ENCODE measurements at places on chromosomes 12 and 14.

DNA sequence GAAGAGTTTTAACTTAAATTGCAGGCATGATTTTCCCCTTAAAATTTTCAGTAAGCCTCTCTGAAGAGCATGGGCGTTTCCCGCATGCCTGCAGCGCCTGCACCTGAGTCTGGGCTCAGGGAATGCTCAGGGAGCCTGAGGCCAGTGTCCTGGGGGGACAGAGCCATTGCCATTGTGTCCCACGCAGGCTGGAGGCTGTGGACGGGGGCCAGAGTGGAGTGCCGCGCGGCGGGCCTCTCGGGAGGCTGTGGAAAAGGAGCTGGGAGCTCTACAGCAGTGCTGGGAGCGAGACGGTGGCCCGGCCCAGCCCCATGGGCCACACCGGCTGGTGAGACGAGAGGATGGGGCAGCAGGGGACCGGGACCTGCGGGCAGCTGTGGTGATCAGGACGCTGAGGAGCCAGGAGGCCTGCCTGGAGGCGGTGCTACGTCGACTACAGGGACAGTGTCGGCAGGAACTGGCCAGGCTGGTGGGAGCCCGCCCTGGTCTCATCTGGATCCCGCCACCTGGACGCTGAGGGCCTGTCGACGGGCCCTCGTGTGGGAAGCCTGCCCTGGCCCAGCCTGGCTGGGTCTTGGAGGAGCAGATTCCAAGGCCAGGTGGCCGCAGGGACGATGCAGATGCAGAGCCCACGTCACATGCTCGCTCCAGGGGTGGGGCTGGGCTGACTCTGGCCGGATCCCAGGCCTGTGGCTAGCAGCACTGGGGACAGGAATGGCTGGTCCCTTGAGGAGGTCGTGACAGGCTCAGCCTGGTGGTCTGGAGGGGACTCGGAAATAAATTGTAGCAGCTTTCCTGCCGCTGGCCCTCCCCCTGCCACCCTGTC is 7.6 kb downstream of the TEDC1 start:
- no peak for DNase-seq

GRCh38 chr12:3658327-3659163 is 94.4 kb downstream of the CRACR2A start:
- DNase-seq = no peak

- DNase-seq = no peak
These were observed 205.1 kb downstream of the NEDD1 start for GRCh38 chr12:97112136-97112535.

GRCh38 chr12:92558215-92558773 is 144.5 kb upstream of the PLEKHG7 start:
- DNase-seq = no peak

GRCh38 chr12:97404543-97404942 is 58.1 kb upstream of the RMST start:
- peak; percentile 25 for DNase-seq

DNA sequence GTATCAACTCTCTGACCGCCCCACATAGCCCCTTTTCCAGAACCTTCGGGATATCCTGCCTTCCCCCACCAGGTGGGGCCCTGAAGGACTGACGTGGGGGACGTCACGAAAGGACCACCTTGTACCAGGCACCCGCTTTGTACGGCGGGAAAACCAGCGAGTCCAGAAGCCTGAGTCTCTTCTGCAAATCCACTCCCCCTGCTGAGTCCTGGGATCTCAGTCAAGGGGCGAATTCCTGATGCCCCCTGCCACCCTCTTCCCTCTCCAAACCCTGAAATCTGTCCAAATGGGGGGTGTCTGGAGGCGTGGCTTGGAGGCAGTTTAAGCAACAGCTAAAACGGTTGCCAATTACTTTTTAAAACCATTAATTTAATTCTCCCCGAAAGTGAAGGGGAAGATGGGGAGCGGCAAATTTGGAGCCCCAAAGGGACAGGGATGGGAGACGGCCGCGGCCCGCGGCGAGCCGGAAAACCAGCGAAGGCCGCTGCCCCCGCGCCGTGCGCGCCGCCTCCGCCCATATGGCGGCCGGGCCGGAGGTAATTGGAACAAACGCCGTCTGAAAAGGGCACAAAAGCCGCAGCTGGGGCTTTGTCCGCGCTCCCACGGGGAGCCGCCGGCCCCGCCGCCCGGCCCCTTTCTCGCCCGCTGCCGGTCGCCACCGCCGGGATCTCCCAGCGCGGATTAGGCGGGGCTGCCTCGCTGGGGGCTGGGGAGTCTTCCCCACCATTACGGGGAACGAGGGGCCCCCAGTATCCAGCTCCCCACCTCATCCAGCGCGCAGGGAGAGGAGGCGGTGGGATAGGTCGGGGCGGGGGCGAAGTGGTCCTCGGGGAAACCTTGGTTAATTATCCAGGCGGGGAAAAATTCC is 6.6 kb downstream of the LHX5 start:
- DNase-seq = no peak

GRCh38 chr12:9378430-9378835 is 170.2 kb upstream of the PZP start:
- peak; percentile 32 for DNase-seq

GRCh38 chr12:92020983-92021665 is 124.5 kb downstream of the BTG1 start:
- DNase-seq = no peak

GRCh38 chr14:68862954-68863594 is 70.2 kb upstream of the ZFP36L1 start:
- DNase-seq = peak; percentile 79

DNA sequence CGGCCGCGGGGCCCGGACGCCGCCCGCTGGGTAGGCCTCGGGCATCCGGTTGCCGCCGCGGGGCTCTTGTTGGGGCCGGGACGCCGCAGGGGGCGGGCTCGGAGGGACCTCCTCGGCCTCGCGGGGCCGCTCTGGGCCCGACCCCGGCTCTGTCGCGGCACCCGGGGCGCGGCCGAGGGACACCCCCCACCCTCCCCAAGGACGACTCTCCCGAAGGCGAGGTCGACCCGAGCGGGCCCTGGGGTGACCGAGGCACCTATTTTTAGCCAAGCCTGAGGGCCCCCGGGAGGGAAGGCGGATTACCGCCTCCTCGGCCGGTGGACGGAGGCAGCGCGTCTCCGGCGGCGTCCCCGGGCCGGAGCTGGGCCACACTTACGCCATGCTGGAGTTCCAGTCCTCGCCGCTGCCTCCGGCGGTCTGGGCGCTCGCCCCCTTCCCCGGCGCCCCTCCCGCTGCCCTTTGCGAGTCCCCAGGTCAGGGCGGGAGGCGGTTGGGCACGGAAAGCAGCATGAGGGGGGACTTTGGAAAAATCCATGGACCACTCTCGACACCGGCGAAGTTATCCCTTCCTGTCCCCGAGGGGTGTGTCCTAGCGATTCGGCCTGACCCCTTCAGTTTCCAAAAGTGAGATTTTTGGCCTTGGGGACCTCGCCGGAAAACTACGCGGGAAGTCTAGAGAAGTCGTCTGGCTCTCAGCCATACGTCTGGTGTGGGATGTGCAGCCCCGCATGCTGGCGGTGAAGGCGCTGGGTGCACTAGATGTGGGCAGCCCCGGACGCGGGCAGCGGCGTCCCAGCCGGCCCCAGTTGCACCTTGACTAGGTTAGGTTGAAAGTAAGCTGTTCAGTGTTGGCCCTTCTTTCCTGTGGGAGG is 699 bp downstream of the KTN1 start:
- peak; percentile 44 for DNase-seq

- no peak for DNase-seq
These were observed 9.0 kb downstream of the LGALS3 start for GRCh38 chr14:55138091-55138490.

GRCh38 chr12:12476857-12477531 is 85.7 kb downstream of the DUSP16 start:
- no peak for DNase-seq

DNA sequence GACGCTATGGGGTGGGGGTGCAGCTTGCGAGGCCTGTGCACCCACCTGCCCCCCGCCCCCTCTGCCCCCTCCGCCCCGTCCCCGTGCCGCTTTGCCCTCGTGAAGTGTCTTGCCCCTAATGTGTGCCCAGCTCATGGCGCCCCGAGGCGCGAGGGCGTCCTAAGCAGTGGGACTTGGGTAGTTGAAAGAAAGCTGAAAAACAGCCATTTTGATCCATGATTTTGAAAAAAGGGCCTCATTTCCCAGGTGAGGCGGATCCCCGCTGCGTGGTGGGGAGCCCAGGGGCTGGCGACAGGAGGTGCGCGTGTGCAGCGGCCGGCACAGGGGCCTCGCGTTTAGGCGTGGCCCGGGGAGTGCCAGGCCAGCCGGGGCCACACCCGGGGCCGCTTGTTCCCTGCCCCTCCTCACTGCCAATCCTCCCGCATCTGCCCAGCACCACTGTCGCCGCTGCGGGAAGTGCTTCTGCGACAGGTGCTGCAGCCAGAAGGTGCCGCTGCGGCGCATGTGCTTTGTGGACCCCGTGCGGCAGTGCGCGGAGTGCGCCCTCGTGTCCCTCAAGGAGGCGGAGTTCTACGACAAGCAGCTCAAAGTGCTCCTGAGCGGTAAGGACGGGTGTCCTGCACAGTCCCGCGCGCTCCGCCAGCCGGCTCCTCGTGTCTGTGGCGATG is 11.8 kb downstream of the ZFYVE21 start:
- DNase-seq = no peak

DNA sequence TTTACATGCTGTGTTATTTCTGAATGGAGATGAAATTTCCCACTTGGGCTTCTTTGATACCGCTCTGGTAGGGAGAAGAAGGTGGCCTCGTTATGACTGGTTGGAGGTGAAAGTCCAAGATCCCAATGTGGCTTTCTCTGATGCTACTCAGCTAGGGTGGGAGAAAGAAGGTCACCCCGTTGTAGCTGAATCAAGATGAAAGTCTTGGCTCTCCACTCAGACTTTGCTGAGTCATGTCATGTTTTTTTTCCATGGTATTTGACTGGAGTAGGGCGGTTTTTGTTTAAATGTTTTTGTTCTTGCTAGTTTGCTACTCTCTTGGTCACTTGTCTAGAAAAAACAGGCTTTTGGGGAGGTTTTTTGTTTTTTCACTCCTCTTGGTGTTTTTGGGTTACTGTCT is 2.4 kb upstream of the PDE6H start:
- DNase-seq = no peak

- no peak for DNase-seq
These were observed 125.8 kb downstream of the C12orf42 start for GRCh38 chr12:103369929-103370328.

DNA sequence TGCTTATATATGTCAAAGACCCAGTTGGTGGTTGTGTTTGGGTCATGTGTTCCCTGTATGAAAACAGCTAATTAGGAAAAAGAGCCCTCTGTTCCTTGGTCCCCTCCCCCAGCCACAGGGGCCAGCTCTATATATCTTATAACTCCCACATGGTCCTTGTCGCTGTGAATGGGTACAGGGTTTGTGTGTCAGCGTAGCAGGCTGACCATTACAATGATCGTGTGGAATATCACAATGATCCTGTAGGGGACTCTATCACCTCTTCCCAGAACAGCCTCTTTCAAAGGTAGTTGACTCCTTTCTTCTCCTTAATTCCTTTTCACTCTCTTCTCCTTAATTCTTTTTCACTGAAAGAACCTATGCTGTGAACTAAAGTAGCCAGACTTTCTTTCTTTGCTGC is 51.6 kb upstream of the RIC8B start:
- DNase-seq = no peak

DNA sequence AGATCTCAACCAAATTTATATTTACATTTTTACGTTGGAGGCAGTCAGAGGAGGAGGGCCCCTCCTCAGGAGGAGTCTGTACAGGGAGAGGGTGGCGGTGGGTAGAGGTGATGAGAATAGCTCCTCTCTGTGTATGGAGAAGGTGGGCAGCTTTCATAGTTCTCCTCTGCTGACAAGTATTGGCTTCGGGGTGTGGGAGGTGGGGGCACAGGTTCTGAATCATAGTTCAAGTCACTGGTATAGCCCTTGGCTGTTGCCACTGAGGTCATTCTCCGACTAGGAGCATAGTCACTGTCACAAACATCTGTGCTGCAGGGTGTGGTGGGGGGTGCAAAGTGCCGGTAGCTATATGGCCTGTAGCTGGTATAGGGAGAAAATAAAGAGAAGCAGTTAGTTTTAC is 50.3 kb downstream of the BCL2L14 start:
- DNase-seq = no peak

GRCh38 chr14:74326369-74327152 is 21.7 kb upstream of the VRTN start:
- no peak for DNase-seq

GRCh38 chr12:30142301-30142700 is 358.6 kb upstream of the TMTC1 start:
- no peak for DNase-seq

- DNase-seq = no peak
These were observed 105.8 kb upstream of the SINHCAF start for GRCh38 chr12:31431721-31432240.
